ENCODE measurements at places on chromosomes 13 and 19.

DNA sequence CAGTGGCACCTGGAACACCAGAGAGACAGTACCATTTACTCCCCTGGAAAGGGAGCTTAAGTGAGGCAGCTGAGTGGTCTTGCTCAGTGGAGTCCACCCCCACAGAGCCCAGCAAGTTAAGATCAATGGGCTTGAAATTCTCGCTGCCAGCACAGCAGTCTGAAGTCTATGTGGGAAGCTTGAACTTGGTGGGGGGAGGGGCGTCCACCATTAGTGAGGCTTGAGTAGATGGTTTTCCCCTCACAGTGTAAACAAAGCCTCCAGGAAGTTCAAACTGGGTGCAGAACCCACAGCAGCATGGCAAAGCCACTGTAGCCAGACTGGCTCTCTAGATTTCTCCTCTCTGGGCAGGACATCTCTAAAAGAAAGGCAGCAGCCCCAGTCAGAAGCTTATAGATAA is 30.3 kb upstream of the CEACAM4 start:
- no peak for DNase-seq

GRCh38 chr13:20198781-20199180 is 6.0 kb upstream of the GJB2 start:
- DNase-seq = no peak

GRCh38 chr13:52383366-52383765 is 22.6 kb downstream of the THSD1 start:
- no peak for DNase-seq

DNA sequence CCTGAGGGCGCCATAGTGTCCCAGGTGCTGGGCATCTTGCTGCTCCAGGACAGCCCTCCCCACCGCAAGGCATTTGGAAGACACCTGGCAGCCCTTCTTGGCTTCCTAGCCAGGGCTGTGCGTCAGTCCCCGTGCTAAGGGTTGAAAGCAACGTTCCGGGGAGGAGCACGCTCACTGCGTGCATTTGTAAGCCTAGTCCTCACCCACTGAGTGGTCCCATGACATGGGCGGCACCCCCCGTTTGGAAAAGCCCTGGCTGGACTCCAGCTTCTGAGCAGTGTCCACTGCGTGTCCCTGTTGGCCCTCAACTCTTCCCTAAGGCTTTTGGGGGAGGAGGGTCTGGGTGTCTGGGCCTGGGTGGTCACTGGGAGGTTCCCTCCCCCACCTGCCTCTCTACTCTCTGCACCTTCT is 76.3 kb upstream of the GPR183 start:
- DNase-seq = no peak

DNA sequence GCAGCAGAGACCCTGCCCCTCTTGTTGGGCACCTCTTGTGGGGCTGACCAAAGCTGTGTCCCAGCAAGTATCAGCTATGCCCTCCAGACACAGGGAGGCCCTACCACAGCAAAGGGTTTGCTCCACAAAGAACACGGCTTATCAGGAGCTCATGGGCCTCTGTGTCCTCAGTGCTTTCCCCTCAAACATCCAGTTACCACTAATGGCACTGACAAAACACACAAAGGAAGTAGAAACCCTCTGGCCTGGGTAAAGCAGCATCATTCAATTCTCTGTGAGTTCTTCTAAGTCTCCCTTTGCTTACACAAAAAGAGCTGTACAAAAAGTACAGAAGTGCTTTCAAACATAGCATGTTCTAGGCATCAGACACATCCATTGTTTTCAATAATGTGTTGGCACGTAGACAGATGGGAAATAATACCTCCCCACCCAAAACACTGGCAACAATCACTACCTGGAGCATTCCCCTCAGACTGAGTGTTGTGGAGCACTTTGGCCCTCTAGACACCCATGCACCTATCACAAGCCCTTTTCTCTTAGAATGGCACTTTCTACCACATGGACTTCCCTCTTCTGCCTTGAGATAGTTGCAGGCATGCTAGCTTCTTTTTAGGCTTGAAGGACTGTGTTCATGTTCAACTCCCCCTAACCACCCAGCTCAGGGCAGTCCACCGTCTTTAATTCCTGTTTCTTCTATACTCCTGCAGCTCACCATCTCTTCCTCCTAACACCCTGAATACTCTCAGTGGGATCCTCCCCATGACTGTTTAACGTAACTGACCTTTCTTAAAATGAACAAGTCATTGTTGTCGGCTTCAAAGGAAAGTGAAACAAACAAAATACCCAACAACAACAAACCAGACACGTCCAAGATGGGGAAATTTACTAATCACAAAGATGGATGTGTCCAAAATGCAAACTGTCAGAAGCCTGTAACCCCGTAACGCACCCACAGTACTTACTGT is 43.5 kb downstream of the ATP7B start:
- DNase-seq = no peak

DNA sequence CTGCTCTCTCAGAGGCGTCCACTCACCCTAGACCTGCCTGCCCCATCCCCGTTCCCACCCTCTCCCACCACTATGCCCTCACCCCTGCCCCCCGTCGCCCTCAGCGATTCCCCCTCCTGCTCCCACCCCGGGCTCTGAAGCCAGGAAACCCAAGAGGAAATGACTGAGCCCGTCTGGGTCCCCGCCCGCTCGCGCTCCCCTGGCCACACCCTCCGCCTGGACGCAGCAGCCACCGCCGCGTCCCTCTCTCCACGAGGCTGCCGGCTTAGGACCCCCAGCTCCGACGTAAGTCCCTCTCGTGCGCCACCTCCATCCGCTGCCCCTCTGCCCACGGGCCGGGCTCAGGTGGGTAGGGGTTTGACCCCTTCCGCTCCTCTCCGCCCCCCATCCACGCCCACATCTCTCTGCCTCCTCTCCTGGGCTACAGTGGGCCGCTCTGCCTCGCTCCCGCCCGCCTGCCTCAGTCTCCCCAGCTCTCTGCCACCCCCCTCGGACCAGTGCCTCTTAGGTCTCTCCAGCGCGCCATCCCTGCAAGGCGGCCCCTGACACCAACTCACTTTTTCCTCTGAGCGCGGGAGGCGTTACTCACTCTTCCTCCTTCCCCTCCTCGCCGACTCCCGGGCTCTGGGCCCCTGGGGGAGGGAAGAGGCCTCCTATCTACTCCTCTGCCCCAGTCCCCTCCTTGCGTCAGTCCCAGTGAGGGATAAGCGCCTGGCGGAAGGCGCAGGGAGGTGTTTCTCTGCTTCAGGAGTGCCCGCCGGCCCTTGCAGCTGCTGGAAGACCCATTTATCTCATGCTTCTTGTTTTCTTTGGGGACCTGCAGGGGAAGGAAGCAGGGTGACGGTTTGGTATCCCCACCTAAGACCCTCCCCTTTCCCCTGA is at the start of gene FXYD5:
Gene FXYD5 (plus strand): TSS at position 211 of the 882 bp plus-strand sequence. CDS start 816 bp downstream, outside the sequence.
- peak; percentile 79 for DNase-seq

GRCh38 chr13:106151056-106151699 is 384.3 kb downstream of the EFNB2 start:
- no peak for DNase-seq

- DNase-seq = no peak
Observed at GRCh38 chr19:41619018-41619556, 7.8 kb downstream of the CEACAM4 start.

- DNase-seq = no peak
Observed at GRCh38 chr19:44890366-44891015, 563 bp upstream of the TOMM40 start.

DNA sequence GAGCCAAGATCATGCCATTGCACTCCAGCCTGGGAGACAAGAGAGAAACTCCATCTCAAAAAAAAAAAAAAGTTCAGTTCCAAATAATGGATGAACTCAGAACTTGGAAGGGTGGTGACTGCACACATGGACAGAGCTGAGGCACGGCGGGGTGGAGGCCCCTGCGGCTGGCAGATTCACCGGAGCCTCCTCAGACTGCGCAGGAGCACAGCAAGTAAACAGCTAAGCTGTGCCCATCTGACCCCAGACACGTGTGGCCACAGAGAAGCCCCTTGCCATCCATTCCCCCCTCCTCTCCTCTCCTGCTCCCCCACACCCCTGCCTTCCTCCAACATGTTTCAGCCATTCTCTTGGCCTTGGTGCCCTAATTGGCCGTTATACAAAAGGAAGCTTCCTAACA is 15.6 kb upstream of the PROZ start:
- no peak for DNase-seq

- no peak for DNase-seq
Observed at GRCh38 chr19:13541554-13541953, 35.3 kb upstream of the CACNA1A start.

GRCh38 chr19:54266133-54266532 is 9.1 kb upstream of the LILRB5 start:
- peak; percentile 80 for DNase-seq

- no peak for DNase-seq
Observed at GRCh38 chr13:99191336-99191899, 9.2 kb upstream of the UBAC2 start.

- no peak for DNase-seq
Observed at GRCh38 chr19:15099017-15099582, 8.1 kb upstream of the SYDE1 start.

GRCh38 chr19:18172331-18173053 is 1.1 kb upstream of the IFI30 start:
- DNase-seq = no peak

DNA sequence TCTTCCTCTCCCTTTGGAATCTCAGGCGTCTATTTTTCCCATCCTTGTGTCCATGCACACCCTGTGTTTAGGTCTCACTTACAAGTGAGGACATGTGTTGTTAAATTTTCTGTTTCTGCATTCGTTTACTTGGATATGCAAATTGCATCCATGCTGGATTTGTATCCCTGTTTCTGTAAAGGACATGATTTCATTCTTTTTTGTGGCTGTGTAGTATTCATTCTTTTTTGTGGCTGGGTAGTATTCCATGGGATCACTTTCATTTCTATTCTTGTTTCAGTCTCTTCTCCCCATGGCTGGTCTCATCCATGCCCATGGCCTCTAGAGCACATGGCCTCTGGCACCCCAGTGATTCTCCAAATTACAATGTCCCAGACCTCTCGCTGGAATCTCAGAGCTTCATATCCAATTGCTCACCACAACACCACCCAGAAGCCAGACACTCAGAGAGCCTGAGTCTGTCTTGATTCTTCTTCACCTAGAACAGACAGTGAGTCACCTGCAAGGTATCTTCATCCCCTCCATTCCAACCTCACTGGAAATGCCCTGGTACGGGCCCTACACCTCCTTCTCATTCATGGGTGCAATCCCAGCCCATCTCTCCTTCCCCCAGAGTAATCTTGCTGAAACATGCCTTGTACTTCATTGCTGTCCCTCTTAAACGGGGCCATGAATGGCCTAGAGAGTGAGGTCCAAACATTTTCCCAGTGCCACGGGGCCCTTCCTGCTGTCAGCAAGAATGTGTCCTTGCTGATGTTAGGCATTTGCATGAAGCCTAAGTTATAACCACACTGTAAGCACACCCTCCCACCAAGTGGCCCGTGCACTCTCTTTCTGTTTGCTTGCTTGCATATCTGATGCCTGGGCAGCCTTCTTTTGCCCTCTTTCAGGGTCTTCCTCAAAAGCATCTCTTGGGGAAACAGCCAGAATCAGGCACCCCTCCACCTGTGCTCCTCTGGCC is 476.2 kb upstream of the TSHZ3 start:
- DNase-seq = no peak

DNA sequence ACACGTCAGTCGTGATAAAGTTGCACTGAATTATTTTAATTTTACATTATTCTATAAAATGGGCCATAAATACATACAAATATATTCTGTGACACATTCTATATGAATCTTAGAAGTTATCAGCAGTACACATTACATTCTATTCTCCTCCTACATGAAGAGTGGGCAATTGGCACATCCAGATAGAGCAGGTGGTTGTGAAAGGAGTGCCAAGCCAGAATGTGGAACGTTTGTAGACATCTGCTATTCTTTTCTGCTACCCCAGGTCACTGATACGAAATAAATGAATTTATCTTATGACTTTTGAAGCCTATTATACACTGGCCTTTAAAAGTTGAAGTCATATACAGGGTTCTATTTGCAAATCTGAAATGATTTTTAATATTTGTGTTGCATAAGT is 373.2 kb downstream of the PCDH17 start:
- DNase-seq = no peak

DNA sequence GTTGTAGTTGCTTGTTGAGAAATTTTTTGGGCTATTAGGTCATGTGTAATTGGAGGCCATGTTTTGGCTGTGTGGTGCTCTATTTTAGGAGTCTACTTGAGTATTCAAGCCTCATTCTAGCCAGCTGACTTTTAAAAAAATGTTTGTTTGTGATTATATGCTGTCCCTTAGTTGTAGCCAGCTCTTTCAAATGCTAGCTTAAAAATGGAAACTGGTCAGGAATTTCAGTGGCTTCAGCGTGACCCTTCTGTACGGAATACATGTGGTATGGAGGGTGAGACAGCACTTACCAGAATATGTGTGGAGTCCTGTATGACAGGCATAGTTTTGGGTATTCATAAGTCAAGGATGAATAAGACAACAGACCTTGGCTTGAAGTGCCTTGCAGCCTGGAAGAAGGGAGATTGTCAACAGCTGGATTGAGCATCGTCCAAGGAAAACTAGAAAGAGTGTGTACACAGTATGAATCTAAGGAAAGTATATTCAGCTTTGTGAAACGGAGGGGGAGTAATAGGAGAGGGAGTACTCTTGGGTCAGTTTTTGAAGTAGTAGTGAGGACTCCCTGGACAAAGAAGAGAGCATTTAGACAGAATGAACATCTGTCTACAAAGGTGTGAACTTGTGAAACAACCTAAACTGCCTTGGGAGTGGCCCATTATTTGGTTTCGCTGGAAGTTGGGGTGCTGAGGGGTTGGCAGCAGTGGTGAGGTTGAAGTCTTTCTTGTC is 20.0 kb upstream of the WTIP start:
- DNase-seq = no peak

GRCh38 chr13:28953714-28954418 is 133.7 kb downstream of the MTUS2 start:
- DNase-seq = no peak
